ENCODE measurements at places on chromosomes 11 and 22. TPM values are rescaled to one million over a fixed set of nuclear protein-coding genes. Genes with fewer than 3 reads are reported as not detected.

Gene TMA7B
- total RNA-seq = not detected

Gene SUSD2
- 0.72 TPM for total RNA-seq

Gene FADS1
- 56.7 TPM for total RNA-seq

Gene TRPM5
- total RNA-seq = not detected

Gene MOV10L1
- total RNA-seq = 0.62 TPM

Gene IGF2
- 209 TPM for total RNA-seq

Gene OR10A2
- not detected for total RNA-seq

Gene TESMIN
- 1.7 TPM for total RNA-seq

Gene DGKZ
- total RNA-seq = 59.3 TPM

Gene DBX1
- total RNA-seq = not detected

Gene TMPRSS4
- not detected for total RNA-seq

Gene MRGPRE
- total RNA-seq = not detected

Gene INS
- not detected for total RNA-seq

Gene CAPN5
- total RNA-seq = 17.4 TPM

Gene CBLIF
- total RNA-seq = not detected

Gene PRSS23
- total RNA-seq = 717 TPM

Gene CRYBA4
- 2.0 TPM for total RNA-seq

Gene C11orf91
- total RNA-seq = not detected

Gene TSGA10IP
- not detected for total RNA-seq

Gene NRIP3
- 11.6 TPM for total RNA-seq

Gene CADM1
- total RNA-seq = 491 TPM

Gene BRMS1
- total RNA-seq = 47.8 TPM

Gene ACRV1
- total RNA-seq = not detected

Gene ARSA
- 34.7 TPM for total RNA-seq

Gene SLC22A12
- not detected for total RNA-seq

Gene LRP5
- 19.6 TPM for total RNA-seq

Gene RAG1
- total RNA-seq = 3.2 TPM

Gene LAYN
- 47.5 TPM for total RNA-seq

Gene WNT7B
- 1.6 TPM for total RNA-seq

Gene KCNK7
- not detected for total RNA-seq

Gene TTC28
- total RNA-seq = 23.2 TPM

Gene CFAP300
- total RNA-seq = 0.65 TPM

Gene C1QTNF6
- total RNA-seq = 8.4 TPM

Gene LRRC55
- total RNA-seq = not detected

Gene PITPNB
- total RNA-seq = 90.6 TPM

Data from astrocyte (in vitro differentiated cells and primary cell).